Inflammatory macrophage treated with lipopolysaccharide for 1 hour (primary cell): ENCODE measurements at places on chromosomes 3 and 15.
A peak's percentile ranks its signal among the peaks of the same experiment; 100 is the strongest.

DNA sequence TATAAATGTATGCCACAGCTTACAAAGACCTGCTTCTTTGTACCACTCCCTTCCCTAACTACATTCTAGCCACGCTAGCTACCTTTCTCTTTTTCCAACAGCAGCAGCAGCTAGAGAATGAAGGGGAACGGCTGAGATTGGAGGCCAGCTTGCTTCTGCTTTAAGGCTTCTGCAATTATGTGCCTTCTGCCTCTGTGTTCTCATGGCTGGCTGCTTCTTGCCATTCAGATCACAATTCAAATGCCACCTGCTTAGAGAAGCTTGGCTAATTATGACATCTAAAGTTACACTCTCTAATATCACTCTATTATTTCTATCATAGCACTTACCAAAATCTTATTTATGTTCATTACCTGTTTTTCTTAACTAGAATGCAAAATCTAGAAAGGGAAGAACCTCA is 95.2 kb downstream of the RYK start:
- DNase-seq, result no peak

GRCh38 chr3:80533553-80533952 is 765.8 kb upstream of the ROBO1 start:
- DNase-seq, result no peak

DNA sequence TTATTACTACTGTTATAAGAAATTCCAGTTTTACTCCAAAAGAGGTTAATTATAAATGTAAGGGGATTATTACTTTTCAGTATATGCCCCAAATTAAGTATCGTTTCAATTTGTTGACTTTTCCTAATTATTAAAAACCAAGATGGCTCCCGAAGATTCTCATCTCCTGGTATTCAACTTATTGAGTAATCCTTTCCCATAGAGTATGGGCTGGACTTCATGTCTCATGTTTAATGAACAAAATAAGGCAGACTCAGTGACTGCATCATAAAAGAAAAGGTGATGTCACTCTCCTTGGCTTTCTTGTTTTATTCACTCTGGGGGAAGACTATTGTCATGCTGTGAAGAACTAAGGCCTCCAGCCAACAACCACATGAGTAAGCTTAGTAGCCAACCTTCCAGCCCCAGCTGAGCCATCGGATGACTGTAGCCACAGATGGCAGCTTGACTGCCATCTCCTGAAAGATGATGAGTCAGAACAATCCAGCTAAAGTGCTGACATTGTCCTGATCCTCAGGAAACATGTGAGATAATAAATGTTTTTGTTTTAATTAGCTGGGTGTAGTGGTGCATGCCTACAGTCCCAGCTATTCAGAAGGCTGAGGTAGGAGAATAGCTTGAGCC is 17.3 kb downstream of the IGF2BP2 start:
- peak; percentile 43 for DNase-seq

DNA sequence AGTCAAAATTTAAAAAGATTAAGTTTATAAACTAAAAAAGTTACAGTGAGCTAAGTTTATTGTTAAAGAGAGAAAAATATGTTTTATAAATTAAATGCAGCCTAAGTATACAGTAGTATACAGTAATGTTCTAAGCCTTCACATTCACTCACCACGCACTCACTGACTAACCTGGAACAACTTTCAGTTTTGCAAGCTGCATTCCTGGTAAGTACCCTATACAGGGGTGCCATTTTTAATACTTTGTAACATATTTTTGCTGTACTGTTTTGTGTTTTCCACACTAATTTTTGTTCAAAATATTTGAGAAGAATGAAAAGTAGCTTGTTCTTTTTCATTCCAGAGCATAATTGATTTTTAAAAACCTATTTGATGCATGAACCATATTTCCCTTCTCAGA is 524.9 kb downstream of the RBMS3 start:
- no peak for DNase-seq

GRCh38 chr3:12785096-12785495 is 11.4 kb upstream of the CAND2 start:
- peak; percentile 9 for DNase-seq

DNA sequence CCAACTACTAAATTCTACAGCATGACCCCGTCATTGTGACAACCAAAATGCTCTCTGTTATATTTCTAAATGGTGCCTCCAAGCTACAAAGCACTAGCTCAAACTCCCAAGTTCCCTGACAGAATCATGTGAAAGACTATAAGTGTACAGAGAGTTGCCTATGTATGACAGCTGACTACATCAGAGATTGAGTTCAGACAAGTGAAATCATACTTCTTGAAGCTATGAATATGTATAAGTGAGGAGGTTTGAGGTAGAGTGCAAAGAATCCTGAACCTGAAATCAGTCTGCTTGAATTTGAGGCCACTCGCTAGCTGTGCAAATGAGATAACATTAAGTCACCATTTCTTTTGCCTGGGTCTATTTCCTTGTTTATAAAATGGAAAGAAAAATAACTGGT is 63.9 kb upstream of the TP63 start:
- DNase-seq, result no peak

GRCh38 chr3:136277634-136278033 is 27.5 kb downstream of the PCCB start:
- DNase-seq, result no peak

GRCh38 chr15:63332367-63333124 is 49.1 kb downstream of the CA12 start:
- no peak for DNase-seq

GRCh38 chr3:12483872-12484197 is 445 bp upstream of the TSEN2 start:
- no peak for DNase-seq

- no peak for DNase-seq
Observed at GRCh38 chr3:117708601-117709000, 999.0 kb downstream of the TUSC7 start.

DNA sequence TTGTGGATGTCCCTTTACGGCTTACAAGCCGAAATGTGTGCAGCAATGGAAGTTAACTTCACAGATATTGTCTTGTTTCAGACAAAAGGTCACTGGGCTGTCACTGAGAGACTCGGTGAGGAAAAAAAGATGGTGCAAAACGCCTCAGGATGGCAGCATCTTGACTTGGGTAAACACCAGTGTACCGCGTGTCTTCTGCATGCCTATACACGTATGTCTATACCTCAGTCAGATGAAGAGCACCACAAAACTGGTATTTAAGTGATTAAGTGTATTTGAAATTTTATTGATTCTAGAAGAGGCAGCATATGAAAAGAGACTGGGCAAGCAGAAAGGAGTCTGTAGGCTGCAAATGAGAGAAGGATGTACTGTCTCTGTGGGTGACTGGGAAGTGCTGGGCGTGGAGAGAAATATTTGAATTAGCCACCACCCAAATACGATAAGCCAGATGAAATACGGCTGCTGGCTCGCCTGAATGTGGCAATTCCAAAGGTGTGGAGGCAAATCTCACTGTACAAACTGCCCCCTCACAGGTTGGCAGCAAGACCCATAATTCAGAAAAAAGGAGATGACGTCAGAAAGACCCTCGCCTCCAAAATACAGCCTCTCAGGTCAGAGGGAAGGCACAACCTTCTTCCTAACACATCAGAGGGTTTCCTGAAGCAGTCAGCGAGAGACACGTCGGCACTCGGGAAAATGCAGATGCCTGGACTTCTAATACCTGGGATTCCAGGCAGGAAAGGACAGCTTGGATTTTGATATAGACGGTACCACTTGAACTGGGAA is 53.4 kb upstream of the NEO1 start:
- DNase-seq, result no peak

DNA sequence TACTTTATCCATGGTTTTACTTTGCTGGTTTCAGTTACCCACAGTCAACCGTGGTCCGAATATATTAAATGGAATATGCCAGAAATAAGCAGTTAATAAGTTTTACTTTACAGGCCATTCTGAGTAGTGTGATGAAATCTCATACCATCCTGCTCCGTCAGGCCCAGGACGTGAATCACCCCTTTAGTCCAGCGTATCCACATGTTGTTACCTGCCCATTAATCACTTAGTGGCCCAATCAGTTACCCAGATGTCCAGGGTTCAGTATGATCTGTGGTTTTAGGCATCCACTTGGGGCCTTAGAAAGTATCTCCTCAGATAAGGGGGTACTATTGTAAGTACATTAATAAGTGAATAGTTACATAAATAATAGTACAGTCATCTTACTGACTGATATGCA is 88.0 kb downstream of the TTBK2 start:
- no peak for DNase-seq

DNA sequence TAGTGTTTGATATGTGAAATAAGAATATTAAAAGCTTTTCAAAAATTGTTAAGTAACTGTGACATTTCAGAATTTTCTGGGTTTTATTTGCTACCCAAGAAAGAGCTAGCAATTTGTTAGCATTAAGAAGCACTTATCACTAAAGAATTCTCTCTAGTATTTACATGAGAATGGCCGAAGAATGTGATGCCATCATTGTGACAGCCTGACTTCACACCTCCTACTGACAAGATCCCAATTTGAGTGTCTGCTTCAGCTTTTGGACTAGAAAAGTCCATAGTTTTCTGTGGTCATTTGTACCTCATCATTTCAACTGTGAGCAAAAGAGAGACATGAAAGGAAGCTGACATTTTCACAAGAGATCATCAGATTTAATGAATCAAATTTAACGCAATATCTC is 548.1 kb upstream of the AGTR1 start:
- DNase-seq, result no peak

DNA sequence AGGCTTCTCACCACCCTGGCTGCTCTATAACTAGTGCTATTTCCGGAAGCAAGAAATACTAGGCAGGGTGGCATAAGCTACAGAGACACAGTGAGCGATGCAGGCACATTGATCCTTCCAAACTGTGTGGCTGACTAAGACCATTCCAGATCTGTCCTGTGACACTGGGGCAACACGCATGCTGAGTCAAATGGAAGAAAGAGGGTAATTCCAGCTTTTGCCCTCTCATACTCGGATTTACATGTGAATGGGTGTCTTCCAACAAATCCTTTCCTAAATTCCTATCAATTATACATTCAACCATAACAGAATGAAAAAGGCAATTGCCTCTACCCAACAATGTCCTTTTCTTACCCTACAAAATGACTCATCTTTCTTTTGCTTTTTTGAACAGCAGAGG is 5.1 kb downstream of the FSIP1 start:
- no peak for DNase-seq

DNA sequence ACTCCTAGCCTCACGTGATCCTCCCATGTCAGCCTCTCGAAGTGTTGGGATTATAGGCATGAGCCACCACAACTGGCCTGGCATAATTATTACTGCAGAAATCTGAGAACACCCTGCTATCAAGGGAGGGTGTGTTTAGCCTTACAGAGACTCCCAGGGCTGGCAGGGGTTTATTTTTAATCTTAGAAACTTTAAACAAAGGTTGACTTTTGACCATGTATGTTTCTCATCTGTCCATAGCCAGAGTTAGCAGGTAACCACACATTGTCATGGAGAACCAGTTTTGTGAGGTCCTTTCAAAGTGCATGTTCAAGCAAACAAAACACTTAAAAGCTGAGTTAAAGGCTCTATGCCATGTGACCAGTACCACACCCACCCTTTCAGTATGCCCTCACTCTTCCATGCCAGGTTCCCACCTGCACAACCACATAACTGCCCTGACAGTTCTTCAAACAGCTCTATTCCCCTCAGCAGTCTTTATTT is 11.1 kb downstream of the SIAH2 start:
- DNase-seq, result no peak

- DNase-seq, result no peak
Observed at GRCh38 chr3:6326771-6327170, 534.1 kb upstream of the GRM7 start.

DNA sequence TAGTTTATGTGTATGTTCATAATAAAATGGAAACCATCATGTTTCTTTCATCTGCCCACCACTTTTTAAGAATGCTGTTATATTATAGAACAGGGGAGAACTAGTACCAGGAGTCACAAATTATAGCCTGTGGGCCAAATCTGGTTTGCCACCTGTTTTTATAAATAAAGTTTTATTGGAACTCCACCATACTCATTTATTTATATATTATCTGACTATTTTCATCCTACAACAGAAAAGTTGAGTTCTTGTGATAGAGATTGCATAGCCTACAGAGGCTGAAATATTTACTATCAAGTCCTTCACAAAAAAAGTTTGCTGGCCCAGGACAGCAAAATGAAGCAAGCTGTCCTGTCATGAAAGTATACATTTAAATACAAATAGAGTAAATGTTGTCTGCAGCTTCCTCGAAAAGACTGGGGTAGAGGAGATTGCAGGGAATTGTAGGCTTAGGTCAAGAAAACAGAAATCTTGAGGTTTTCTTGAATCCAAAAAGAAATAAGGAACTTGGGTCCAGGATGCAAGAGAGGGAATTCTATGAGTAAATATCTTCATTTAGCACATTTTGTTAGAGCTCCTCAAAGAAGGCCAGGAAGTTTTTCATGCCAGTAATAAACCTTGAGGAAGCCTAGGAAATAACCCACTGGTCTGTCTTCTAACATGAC is 41.1 kb downstream of the FILIP1L start:
- DNase-seq, result peak; percentile 31

DNA sequence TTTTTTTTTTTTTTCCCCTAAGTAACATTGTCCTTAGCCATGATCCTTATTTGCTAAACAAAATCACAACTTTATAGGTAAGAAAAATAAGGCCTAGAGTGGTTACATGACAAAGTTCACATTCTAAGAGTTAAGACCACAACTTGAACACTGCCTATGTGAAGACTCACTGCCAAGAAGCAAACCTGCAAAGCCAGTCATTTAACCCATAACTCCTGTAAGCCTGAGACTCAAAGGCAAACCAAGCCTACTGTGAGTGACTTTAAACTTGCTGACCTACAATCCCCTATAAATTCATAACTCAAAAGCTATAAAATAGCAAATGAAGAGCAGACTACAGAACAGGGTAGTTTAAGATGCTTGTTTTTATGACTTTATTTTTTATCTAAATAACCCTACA is 12.9 kb upstream of the ANKRD28 start:
- no peak for DNase-seq

GRCh38 chr15:61030451-61030850 is 198.7 kb downstream of the RORA start:
- DNase-seq, result no peak

- DNase-seq, result no peak
Observed at GRCh38 chr3:48405343-48405881, 24.5 kb downstream of the PLXNB1 start.

GRCh38 chr3:13539671-13540070 is 9.3 kb upstream of the FBLN2 start:
- no peak for DNase-seq

- DNase-seq, result no peak
Observed at GRCh38 chr3:20604659-20605058, 418.7 kb upstream of the SGO1 start.

DNA sequence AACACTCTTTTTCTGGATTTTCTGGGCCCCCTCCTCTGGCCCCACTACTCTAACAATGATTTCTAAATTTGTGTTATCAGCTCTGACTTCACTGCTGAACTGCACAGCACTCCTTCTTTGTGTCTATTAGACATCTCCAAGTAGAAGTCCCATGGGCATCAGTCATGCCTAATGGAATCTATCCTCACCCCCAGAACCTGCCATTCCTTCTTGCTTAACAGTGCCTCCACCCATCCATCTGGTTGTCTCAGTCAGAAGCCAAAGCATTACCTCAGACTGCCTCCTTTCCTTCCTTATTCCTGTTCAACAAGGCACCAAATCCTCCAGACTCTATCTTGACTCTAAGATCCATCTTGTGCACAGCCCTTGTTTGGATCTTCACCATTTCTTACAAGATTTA is 36.2 kb downstream of the SSR3 start:
- DNase-seq, result no peak
